ENCODE measurements at places on chromosomes 16 and 17.

DNA sequence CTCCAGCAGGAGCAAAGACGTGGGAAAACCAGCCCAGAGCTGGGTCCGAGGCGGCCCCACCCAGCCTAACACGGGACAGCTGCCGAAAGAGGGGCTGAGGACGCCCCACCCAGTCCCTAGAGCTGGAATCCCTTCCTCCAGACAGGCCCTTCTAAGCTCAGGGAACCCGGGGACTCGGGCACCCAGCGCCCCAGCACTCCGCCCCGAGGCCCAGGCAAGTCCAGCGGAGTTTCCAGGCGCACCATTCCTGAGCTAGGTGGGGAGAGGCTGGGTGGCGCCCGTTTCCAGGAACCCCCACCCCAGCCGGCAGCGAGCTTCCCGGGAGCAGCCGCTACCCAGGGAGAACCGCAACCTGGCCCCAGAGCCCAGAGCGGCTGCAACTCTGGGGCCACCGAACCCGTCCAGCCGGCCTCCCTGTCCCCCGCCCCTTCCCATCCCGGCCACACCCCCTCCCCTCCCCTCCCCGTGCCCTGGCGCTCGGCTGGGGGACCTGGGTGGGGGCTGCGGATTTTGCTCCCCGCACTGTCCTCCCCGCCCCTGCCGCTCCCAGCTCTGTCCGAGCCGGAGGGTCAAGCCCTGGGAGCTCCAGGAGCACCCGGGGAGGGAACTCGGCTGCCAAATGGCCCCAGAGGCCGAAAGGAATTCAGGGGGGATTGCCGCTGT, 536 bp downstream of the TMC6 start:
- peak overlapping the region; percentile 71 for H3K4me3 ChIP-seq
- DNase-seq: peak; percentile 43
- peaks cover 61% of the 10 kb centered on the region for H3K27me3 ChIP-seq
- H3K27ac ChIP-seq: no peak overlapping the region
- H3K36me3 ChIP-seq: no peaks in the 10 kb centered on the region
- H3K4me1 ChIP-seq: peaks cover 54% of the 10 kb centered on the region

DNA sequence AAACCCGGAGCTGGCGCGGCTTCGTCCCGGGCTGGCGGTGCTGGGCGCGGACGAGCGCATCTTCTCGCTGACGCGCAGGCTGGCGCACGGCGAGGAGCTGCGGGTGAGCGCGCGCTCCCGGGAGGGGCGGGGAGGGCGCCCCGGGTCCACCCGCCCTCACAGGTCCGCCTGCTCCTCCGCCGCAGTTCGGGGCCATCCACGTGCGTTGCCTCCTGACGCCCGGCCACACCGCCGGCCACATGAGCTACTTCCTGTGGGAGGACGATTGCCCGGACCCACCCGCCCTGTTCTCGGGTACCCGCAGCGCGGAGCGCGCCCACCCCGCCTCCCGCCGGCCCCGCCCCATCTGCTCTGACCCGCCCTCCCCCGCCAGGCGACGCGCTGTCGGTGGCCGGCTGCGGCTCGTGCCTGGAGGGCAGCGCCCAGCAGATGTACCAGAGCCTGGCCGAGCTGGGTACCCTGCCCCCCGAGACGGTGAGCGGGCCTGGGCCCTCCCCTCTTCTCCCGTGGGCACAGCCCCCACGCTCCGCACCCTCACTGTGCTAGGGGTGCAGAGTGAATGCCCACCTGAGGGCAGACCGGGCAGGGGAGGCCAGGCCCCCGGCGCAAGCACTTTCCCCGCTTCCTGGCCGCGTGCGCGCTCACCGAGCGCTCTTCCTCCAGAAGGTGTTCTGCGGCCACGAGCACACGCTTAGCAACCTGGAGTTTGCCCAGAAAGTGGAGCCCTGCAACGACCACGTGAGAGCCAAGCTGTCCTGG, 1.4 kb downstream of the HAGHL start:
- no peak overlapping the region for H3K27ac ChIP-seq
- peaks cover 12% of the 10 kb centered on the region for H3K36me3 ChIP-seq
- no peaks in the 10 kb centered on the region for H3K27me3 ChIP-seq
- peak overlapping the region; percentile 56 for H3K4me3 ChIP-seq
- H3K4me1 ChIP-seq: peaks cover 38% of the 10 kb centered on the region
- DNase-seq: peak; percentile 89

GRCh38 chr17:65666876-65667321, 105.5 kb upstream of the AXIN2 start:
- H3K36me3 ChIP-seq: no peaks in the 10 kb centered on the region
- DNase-seq: no peak
- H3K4me3 ChIP-seq: no peak overlapping the region
- H3K27me3 ChIP-seq: no peaks in the 10 kb centered on the region
- no peaks in the 10 kb centered on the region for H3K4me1 ChIP-seq
- H3K27ac ChIP-seq: no peak overlapping the region

DNA sequence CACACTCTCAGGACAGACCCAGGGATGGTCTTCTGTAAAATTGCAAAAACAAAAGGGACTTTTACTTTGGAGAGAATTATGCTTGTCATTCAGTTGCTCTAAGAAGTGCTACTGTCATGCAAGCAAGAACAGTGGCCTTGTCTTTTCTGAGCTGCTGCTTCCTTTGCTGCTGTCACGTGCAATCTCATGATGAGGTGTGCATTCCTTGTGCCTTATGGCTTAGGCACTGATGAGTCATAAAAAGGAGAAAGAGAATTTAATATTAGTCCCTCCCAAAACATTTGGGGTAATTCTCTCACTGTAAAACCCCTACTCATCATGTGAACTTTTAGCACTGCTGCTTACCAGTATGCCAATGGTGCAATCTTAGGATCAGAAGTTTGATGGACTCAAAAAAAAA, 2051.3 kb downstream of the TP53TG3F start:
- no peaks in the 10 kb centered on the region for H3K36me3 ChIP-seq
- no peak overlapping the region for H3K4me3 ChIP-seq
- no peaks in the 10 kb centered on the region for H3K4me1 ChIP-seq
- no peaks in the 10 kb centered on the region for H3K27me3 ChIP-seq
- no peak for DNase-seq

GRCh38 chr17:79804856-79805696, 8.2 kb upstream of the CBX8 start:
- peaks cover 30% of the 10 kb centered on the region for H3K4me1 ChIP-seq
- no peak overlapping the region for H3K4me3 ChIP-seq
- peaks cover 97% of the 10 kb centered on the region for H3K27me3 ChIP-seq
- H3K27ac ChIP-seq: no peak overlapping the region
- H3K36me3 ChIP-seq: no peaks in the 10 kb centered on the region

- no peak overlapping the region for H3K27ac ChIP-seq
- DNase-seq: no peak
- H3K4me3 ChIP-seq: no peak overlapping the region
- H3K4me1 ChIP-seq: peaks cover 4% of the 10 kb centered on the region
Observed at GRCh38 chr17:14203388-14203787, 33.3 kb downstream of the CDRT15 start.
